T47D (cell line): ENCODE measurements at places on chromosomes 2 and 18.

DNA sequence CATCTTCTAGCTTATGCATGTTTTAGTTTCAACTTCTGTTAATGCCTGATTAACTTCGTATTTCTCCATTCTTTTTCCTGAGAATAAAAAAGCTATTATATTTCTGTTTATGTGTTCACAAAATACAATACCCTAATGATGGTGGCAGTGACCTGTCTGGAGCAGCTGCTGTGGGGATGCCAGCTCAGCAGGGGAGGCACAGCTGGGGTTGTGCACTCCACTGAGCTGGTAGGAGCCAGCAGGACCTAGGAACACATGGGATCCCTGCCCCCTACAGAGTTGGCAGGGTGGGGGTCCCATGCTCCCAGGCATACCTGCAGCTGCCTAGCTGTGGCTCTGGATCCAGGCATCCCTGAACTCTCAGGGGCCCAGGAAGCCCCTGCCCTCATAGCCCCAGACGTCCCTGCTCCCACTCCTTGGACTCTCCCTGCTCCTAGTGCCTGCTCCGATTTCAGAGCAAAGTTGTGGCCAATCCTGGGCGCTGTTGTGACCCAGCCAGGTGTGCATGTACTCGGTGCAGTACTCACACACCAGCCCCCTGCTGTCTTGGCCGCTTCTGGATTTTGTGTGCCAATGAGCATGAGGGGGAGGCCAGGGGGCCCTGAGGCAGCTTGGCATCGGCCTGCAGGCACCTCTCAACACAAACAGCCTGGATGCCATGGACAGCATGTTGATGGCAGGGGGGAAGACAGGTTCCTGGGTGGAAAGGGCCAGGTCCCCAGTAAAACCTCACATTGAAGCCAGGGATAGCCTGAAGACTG is 546.0 kb downstream of the ZNF804A start:
- no peak for DNase-seq

DNA sequence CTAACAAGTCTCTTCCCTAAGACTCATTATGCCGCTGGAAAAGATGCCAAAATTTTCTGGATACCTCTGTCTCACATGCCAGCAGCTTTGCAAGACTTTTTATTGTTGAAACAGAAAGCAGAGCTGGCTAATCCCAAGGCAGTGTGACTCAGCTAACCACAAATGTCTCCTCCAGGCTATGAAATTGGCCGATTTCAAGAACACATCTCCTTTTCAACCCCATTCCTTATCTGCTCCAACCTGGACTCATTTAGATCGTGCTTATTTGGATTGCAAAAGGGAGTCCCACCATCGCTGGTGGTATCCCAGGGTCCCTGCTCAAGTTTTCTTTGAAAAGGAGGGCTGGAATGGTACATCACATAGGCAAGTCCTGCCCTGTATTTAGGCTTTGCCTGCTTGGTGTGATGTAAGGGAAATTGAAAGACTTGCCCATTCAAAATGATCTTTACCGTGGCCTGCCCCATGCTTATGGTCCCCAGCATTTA is 26.3 kb downstream of the DHRS9 start:
- peak; percentile 3 for DNase-seq

GRCh38 chr2:174846941-174847938 is 83.0 kb upstream of the CHRNA1 start:
- DNase-seq = no peak

GRCh38 chr2:29322011-29322410 is 206.8 kb downstream of the CLIP4 start:
- DNase-seq = no peak

- DNase-seq = no peak
Observed at GRCh38 chr2:46643951-46644350, 164.6 kb downstream of the TMEM247 start.

DNA sequence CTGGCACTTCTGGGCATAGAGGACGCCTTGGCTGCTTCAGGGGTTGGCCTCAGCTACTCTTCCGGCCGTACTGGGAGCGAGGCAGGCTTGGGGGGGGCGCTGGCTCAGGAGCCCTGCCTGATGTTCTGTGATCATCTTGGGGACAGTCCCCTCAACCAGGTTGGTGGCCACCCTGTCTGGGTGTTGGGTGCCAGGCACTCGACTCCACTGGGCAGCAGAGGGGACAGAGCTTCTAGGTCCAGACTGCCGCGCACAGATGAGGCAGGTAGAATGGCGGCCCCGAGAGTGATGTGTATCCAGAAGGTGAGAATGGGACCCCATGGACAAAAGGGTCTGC is 84.9 kb downstream of the ASB1 start:
- no peak for DNase-seq

DNA sequence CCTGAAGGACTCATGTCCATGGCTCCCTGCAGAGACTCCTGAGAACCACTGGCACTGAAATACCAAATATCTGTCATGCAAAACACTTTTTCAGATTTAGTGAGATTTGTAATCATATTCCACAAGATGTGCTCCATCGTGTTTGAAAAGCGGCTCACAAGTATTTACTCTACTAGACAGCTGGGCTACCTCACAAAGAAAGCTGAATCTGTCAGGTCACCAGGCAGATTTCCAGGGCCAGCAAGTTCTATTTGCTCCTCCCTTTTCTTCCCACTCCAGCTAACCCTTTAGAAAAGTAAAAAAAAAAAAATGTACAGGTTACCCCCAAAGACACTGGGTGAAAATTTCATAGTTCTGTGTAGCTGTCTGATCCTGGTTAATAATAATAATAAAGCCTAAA is 22.9 kb downstream of the WIPF1 start:
- no peak for DNase-seq

GRCh38 chr2:217742276-217742675 is 260.5 kb downstream of the TNS1 start:
- no peak for DNase-seq

DNA sequence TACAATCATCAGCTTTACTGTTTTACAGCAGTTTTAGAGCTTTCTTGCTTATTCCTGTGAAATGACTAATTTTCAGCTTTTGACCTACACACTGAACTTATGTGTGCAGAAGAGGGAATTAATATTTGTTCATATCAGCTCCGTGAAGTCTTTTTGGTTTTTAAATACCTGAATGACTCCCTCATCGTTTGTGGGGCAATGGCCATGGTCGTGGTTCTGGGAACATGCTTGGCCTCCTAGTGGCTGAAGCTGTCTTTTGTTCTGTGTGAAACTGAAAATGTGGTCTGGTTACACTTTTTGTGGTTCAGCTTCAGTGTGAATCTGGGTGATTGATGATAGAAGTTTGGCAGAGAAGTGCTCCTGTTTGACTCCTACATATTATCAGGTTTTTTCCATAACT is 408.1 kb downstream of the THSD7B start:
- DNase-seq = peak; percentile 7

GRCh38 chr2:236932831-236933361 is 152.8 kb upstream of the COPS8 start:
- no peak for DNase-seq

GRCh38 chr2:108575132-108575966 is 41.1 kb downstream of the LIMS1 start:
- DNase-seq = no peak

DNA sequence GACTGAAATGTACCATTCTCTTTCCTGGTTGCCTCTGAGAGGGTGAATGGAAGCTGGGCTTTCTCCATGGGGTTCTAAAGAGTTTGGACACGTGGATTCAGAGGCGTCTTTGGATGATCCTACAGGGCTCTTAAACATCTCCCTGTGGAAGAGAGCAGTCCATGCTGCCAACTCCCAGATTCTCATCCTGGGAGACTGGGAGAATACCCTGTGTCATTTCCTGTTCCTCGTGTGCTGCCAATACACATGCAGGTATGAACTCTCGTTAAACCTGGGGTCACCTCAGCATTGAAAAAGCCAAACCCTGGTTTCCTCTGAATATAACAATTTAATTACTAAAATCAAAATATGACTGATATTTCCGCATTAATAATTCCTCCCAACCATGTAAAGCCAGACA is 73.3 kb upstream of the NT5C1B start:
- no peak for DNase-seq

- peak; percentile 76 for DNase-seq
Observed at GRCh38 chr2:7430869-7431641, 513.8 kb downstream of the RNF144A start.
